Stromal cell of bone marrow (primary cell): ENCODE measurements at places on chromosomes 7 and 10.

GRCh38 chr7:27917119-27917518 lies 177.2 kb downstream of the TAX1BP1 start:
- DNase-seq: no peak

GRCh38 chr10:120396228-120396627 lies 60.8 kb upstream of the PLPP4 start:
- DNase-seq: no peak

DNA sequence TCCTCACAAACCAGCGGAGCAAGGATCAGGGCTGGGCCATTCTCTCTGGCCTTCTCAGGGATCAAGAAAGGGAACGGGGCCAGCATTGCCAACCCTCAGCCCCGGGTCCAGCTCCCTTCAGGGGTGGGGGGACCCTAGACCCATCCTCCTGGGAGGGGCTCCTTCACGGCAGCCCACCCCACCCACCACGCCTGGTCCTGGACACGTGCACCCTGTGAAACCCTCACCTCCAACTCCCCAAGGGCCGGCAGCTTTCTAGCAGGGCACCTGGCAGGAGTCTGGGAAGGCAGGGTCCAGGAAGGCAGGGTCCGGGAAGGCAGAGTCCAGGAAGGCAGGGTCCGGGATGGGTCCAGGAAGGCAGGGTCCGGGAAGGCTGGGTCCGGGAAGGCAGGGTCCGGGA lies 46.6 kb upstream of the ADGRA1 start:
- DNase-seq: no peak

DNA sequence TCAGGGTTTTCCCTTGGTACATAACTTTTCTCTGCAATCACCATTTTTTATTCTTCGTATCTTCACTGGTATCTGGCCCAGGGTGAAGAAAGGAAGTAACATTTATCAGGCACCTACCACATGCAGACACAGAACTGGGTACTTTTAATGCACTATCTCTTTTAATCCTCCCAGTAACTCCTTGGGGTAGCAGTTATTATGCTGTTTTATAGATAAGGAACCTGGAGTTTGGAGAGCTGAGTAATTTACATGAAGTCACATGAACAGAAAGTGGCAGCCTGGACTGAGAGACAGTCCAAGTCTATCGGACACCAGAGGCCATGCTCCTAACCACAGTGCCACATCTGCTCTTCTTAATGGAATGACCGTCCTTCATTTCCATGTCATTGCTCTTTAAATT lies 117.1 kb upstream of the PODXL start:
- DNase-seq: no peak

- DNase-seq: peak; percentile 92
These were observed 55.1 kb downstream of the CYCS start for GRCh38 chr7:25069900-25070443.

DNA sequence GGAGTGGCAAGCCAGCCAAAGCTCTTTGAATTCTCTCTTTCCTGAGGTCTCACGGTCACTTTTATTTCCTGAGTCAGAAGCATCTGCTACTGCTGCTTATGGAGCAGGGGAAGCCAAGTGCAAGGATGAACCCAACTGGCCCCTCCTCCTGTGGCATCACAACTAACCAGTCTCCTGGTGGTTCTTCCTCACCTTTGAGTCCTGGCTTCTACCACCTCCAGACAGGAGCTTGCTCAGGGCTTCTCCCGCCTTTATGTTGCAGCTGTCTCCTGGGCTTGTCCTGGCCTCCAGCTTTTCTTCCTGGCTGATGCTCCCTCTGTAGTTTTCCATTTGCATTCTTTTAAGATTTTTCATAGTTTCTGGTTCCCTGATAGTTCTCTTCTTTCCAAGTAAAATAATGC lies 349.7 kb upstream of the NRP1 start:
- no peak for DNase-seq

GRCh38 chr7:98568891-98569290 lies 48.2 kb upstream of the NPTX2 start:
- DNase-seq: no peak

DNA sequence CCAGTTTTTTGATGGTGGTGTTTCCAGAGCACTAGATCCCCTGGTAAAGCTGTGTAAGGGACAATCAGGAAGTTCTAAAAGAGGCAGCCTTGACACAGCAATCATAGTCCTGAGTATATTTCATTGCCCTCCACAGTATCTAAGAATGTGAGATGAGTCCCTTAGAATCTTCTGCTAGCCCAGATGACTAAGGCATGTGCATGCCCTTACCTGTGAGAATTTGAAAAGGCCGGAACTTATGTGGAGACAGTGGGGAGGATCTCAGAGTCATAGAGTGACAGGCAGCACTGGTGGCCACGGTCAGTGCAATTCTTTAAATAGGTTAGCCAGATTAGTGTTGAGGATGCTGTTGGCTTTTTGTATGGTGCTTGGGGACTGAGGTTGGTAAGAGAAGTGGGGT lies 361.4 kb upstream of the VSTM2A start:
- DNase-seq: no peak

GRCh38 chr7:109335951-109336350 lies 766.3 kb downstream of the DNAJB9 start:
- no peak for DNase-seq

DNA sequence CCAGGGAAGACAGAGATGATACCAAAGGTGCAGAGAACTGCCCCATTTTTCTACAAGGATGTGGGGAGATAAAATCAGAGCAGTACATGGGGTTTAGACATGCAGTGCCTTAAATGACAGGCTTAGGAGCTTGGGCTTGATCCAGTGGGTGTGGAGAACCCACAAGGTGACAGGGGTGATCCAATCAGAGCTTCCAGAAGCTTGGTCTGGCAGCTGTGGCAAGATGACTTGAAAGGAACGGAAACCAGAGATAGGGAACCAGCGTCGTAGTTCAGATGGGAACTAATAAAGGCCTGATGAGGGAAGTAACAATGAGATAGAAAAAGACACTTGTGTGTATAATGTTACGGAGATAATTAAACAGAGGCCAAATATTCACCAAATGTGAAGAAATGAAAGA lies 80.7 kb downstream of the SLC37A3 start:
- no peak for DNase-seq

DNA sequence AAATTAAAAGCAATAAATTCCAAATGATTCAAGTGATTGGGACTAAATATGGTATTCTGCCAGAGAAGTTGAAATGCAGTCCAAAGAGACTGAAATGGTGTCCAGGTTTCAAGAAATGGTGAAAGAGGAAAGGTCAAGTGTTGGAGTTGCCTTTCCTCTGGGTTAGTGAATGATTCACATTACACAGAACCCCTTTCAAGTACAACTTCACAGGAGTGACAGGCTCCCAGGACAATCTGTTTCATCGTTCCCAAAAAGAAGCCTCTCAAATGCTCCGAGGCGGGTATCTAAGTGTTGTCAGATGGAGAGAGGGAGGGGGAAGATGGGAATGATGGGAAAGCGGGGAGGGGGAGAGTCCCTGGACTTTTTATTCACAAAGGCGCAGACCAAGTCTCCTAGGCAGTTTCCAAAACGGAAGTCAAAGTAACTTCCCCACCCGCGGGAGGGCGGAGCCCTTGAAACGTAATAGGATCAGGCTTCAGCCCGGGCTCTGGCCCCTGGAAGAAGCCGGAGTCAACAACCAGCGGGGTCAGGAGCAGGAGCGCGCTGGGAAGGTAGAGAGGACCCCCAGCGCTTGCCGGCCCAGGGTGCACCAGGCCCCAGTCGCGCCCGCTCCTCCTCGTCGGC lies 754 bp downstream of the SLC25A13 start:
- DNase-seq: peak; percentile 76

- DNase-seq: peak; percentile 96
These were observed 44.6 kb upstream of the DLG5 start for GRCh38 chr10:77970869-77971803.

- DNase-seq: no peak
These were observed 871 bp downstream of the SPOCK2 start for GRCh38 chr10:72087392-72087968.
